Heart left ventricle (tissue), 16 donors: ENCODE measurements at places on chromosomes 4 and X.

- no peaks in the 10 kb centered on the region for H3K36me3 ChIP-seq
- H3K27ac ChIP-seq, result no peak overlapping the region
- DNase-seq, result no peak
- H3K4me1 ChIP-seq, result no peaks in the 10 kb centered on the region
Measured at GRCh38 chr4:18366136-18366535, 344.6 kb upstream of the LCORL start.

- H3K4me1 ChIP-seq, result no peaks in the 10 kb centered on the region
- no peak for DNase-seq
- no peaks in the 10 kb centered on the region for H3K36me3 ChIP-seq
Measured at GRCh38 chr4:15344041-15344440, 83.8 kb upstream of the C1QTNF7 start.

- H3K4me3 ChIP-seq, result no peak overlapping the region
- no peaks in the 10 kb centered on the region for H3K4me1 ChIP-seq
- H3K27ac ChIP-seq, result no peak overlapping the region
- H3K27me3 ChIP-seq, result no peaks in the 10 kb centered on the region
- no peaks in the 10 kb centered on the region for H3K36me3 ChIP-seq
- DNase-seq, result no peak
Measured at GRCh38 chr4:119559044-119559647, 69.5 kb downstream of the PDE5A start.

DNA sequence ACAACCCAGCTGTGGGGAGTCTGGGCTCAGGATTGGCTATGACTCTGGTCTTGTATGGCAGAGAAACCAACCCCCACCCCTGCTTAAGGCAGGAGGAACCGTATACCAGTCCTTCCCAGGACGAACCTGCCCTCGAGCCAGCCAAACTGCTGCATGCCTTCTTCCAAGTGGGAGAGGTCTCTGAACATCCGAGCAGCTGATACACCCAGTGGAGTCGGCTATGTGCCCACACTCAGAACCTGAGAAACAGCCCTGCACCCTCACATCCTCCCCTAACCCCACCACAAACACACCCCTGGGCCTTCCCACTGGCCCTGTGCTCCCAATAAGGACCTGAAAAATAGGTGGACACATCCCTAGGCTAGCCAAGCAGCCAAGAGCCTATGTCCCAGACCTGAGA, 21.8 kb downstream of the C4orf33 start:
- no peaks in the 10 kb centered on the region for H3K4me1 ChIP-seq
- H3K27ac ChIP-seq, result no peak overlapping the region
- no peak for DNase-seq
- H3K27me3 ChIP-seq, result no peaks in the 10 kb centered on the region

DNA sequence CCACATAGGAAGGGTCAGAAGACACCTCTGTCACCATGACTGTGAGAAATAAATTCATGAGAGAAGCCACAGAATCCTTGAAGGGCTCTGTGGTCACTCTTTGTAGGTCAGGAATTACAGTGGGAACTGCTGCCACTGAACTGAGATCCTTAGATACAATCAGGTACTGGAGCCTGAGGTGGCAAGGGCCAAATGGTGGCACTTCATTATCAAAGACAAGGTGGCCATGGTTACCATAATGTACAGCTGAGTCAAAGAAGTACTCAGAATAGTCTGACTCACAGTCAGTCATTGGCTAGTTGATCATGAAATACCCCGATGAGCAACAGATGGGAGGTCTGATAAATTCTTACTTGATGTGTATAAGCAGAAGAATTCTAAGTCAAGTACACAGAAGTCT, 131.9 kb downstream of the RTL3 start:
- H3K4me3 ChIP-seq, result no peak overlapping the region
- no peaks in the 10 kb centered on the region for H3K4me1 ChIP-seq
- no peaks in the 10 kb centered on the region for H3K27me3 ChIP-seq
- no peaks in the 10 kb centered on the region for H3K36me3 ChIP-seq
- no peak for DNase-seq
- H3K27ac ChIP-seq, result no peak overlapping the region

- H3K4me3 ChIP-seq, result no peak overlapping the region
- no peaks in the 10 kb centered on the region for H3K4me1 ChIP-seq
- H3K27ac ChIP-seq, result no peak overlapping the region
- H3K36me3 ChIP-seq, result no peaks in the 10 kb centered on the region
Measured at GRCh38 chrX:112846187-112846586, 5.6 kb upstream of the AMOT start.

- no peak for DNase-seq
- no peak overlapping the region for H3K4me3 ChIP-seq
- H3K27ac ChIP-seq, result no peak overlapping the region
- H3K27me3 ChIP-seq, result no peaks in the 10 kb centered on the region
- no peaks in the 10 kb centered on the region for H3K4me1 ChIP-seq
Measured at GRCh38 chr4:57158221-57158620, 48.0 kb upstream of the IGFBP7 start.

DNA sequence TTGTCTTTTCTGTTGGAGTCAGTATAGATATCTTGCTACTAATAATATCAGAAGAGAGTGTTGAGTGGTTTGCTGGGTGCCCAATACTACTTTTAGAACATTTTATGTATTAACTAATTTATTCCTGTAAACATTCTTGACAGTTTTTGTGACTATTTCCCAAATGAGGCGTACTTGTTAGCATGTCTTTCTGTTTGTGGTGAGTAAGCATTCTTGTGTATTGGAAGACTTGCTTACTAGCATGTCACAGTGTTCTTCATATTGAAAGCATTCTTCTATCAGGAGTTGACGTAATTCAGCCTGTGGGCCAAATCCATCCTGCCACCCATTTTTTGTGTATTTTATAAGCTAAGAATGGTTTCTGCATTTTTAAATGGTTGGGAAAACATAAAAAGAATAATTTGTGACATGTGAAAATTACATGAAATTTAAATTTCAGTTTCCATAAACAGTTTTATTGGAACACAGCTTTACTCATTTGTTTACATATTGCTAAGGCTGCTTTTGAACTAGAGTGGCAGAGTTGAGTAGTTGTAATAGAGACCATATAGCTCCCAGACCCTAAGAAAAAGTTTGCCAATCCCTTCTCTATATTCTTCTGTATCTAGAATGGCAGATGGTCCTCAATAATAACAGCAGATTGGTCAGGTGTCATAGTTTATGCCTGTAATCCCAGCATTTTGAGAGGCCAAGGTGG, 20.4 kb downstream of the REPS2 start:
- no peak for DNase-seq
- H3K36me3 ChIP-seq, result no peaks in the 10 kb centered on the region
- H3K4me3 ChIP-seq, result no peak overlapping the region
- H3K4me1 ChIP-seq, result no peaks in the 10 kb centered on the region

- no peak overlapping the region for H3K4me3 ChIP-seq
- no peak for DNase-seq
- no peaks in the 10 kb centered on the region for H3K36me3 ChIP-seq
- no peaks in the 10 kb centered on the region for H3K4me1 ChIP-seq
- H3K27me3 ChIP-seq, result no peaks in the 10 kb centered on the region
- H3K27ac ChIP-seq, result no peak overlapping the region
Measured at GRCh38 chr4:21872101-21872500, 76.5 kb downstream of the KCNIP4 start.

GRCh38 chrX:123771449-123772064, 38.7 kb upstream of the THOC2 start:
- H3K4me3 ChIP-seq, result no peak overlapping the region
- H3K4me1 ChIP-seq, result no peaks in the 10 kb centered on the region
- no peak for DNase-seq
- no peak overlapping the region for H3K27ac ChIP-seq
- no peaks in the 10 kb centered on the region for H3K36me3 ChIP-seq

DNA sequence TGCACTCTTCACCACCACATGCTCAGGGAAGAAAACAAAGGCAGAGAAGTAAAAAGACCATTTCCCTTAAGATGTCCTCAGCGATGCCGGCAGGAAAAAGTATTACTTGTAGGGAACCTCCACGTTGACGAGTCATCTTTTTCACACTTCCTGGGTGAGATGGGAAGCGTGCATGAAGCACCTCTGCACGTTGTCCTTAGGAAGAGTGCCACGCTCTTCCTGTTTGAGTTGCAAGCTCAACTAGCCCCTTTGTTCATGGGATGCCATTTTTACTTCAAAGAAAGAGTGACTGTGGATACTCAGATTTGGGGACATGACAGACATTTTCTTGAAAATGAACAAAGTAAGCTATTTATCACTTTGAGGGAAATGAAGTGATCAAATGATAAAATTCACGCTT, 33.8 kb downstream of the DCTD start:
- no peak overlapping the region for H3K27ac ChIP-seq
- H3K4me3 ChIP-seq, result no peak overlapping the region
- no peak for DNase-seq
- peaks cover 45% of the 10 kb centered on the region for H3K36me3 ChIP-seq

GRCh38 chr4:21248331-21248730, 548.1 kb downstream of the PACRGL start:
- no peak overlapping the region for H3K4me3 ChIP-seq
- no peaks in the 10 kb centered on the region for H3K27me3 ChIP-seq
- no peak for DNase-seq
- H3K4me1 ChIP-seq, result no peaks in the 10 kb centered on the region
- H3K36me3 ChIP-seq, result no peaks in the 10 kb centered on the region
- no peak overlapping the region for H3K27ac ChIP-seq

DNA sequence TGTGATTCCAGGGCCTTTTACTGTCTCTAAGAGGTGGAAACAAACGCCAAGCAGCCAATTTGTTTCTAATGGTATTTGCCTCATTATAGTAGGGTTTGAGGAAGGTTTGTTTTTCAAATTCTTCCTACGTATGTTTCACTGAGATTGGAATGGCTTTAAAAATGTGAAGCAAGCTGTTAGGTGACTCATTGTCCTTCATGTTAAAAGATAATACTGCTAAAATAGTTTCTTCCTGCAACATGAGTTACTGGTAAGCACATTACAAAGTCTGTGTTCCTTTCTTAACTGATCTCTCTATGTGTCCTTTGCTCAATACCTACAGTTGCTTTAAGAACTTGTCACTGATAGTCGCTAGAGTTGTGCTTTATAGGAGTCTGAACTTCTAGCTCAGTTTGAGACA, 1183.9 kb downstream of the RPA4 start:
- no peaks in the 10 kb centered on the region for H3K4me1 ChIP-seq
- H3K4me3 ChIP-seq, result no peak overlapping the region
- no peak for DNase-seq
- H3K27ac ChIP-seq, result no peak overlapping the region
- no peaks in the 10 kb centered on the region for H3K36me3 ChIP-seq

DNA sequence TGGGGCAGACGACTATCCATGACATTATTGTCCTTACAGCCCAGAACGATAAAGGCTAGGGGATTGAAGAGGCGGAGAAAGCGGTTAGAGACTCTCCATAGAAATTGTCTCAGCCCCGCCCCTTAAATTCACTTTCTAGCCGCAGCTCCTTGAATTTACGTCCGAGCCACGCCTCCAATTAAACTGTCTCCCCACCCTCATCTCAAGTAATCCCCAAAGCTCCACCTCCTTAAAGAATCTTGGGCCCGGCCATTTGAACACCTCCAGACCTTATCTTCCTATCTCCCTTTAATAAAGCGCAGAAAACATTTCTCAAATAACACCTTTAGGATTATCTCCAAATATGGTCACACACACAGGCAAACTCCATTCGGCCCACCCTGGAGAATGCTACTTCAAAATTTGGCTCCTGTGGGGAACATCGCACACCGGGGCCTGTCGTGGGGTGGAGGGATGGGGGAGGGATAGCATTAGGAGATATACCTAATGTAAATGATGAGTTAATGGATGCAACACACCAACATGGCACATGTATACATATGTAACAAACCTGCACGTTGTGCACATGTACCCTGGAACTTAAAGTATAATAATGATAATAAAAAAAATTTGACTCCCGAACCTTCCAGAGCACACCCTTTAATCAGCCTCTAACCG, 7.2 kb upstream of the MAGIX start:
- H3K4me1 ChIP-seq, result no peaks in the 10 kb centered on the region
- DNase-seq, result no peak
- no peaks in the 10 kb centered on the region for H3K27me3 ChIP-seq
- peak overlapping the region; percentile 54 for H3K4me3 ChIP-seq
- H3K36me3 ChIP-seq, result no peaks in the 10 kb centered on the region

DNA sequence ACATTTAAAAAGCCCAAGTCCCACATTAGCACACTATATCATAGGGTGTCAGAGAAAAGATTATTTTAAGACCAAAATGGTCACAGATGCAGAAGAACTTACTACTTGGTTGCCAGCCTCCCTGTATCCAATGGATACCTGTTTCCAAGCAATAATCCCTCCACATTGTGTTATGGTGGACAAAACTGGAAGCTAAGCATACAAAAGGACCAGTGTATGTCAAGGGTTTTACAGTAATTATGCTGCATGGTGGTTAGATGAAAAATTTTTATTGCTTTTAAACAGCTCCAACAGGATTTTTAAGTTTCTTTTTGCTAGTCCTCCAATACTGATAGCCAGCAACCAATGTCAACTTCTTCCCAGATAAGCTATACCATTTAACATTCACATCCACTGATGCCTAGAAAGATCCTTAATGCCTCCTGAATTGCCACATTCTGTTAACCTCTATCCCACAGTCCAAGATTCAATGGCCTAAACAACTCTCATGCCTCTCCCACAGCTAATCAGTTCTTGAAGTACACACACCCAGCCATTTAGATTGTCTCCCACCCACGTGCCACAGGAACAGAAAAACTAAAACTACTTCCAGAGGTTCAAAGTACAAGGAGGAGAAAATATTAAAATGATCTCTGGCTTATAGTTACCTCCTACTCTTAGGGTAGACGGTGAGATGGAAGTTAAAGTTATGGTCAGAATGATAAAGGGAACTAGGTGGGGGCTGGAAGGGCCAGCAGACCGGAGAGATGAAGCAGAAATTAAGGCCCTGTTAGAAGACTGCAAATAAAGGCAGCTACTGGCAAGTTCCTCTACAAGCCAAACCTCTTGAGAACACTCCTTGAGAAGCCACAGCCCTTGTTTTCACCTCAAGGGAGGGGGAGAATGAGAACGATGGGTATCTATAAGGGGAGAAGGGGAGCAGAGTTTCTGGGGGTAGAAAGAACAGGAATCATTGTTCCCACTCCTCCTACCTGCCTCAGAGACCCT, 5.5 kb downstream of the MED14 start:
- H3K4me3 ChIP-seq, result no peak overlapping the region
- no peaks in the 10 kb centered on the region for H3K27me3 ChIP-seq
- DNase-seq, result no peak

GRCh38 chr4:94413085-94413840, 38.5 kb upstream of the PDLIM5 start:
- peaks cover 50% of the 10 kb centered on the region for H3K4me1 ChIP-seq
- H3K4me3 ChIP-seq, result no peak overlapping the region
- H3K27ac ChIP-seq, result peak overlapping the region; percentile 79
- no peaks in the 10 kb centered on the region for H3K27me3 ChIP-seq

GRCh38 chr4:141406237-141406636, 185.5 kb downstream of the ZNF330 start:
- no peaks in the 10 kb centered on the region for H3K27me3 ChIP-seq
- no peak overlapping the region for H3K4me3 ChIP-seq

DNA sequence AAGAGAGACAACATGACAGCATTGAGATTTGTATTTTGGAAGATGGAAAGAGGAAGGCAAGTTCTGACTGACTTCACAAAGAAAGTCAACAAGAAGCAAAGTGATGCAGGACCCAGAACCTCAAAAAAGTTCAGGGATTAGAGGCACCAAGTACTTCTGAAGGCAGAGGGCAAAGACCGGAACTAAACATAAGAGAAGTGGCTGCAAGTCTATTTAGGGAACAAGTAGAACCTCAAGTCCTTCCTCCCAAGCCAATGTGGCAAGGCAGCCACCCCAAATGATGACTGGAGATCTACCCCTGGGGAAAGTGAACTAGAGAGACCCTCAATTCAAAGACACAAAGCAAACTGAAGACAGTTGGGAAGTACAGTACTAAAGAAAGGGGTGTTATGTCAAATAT, 46.6 kb downstream of the SLC39A8 start:
- no peak for DNase-seq
- peaks cover 3% of the 10 kb centered on the region for H3K4me1 ChIP-seq
- no peaks in the 10 kb centered on the region for H3K36me3 ChIP-seq
- no peaks in the 10 kb centered on the region for H3K27me3 ChIP-seq
- H3K4me3 ChIP-seq, result no peak overlapping the region
- no peak overlapping the region for H3K27ac ChIP-seq
